ENCODE measurements at places on chromosomes 1 and 21.

DNA sequence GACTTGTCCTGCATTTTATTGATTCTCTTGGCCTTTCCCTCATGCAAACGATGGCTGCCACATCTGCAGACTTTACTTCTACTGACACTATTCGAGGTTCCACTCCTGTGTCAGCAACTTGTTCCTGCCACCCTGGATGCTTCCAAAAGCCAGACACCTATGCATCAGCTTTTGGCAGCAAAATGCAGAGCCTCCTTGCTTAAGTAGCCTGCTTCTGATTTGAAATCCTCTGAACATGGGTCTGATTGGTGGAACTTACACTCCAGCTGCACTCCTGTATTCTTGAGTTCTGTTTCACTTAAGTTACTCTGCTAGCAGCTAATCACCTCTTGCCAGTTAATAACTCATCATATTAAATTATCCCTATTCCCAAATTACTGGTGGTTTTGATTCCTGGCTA lies 152.1 kb upstream of the FMN2 start:
- DNase-seq, result no peak

- DNase-seq, result no peak
Observed at GRCh38 chr1:35506960-35507912, 50.0 kb downstream of the KIAA0319L start.

DNA sequence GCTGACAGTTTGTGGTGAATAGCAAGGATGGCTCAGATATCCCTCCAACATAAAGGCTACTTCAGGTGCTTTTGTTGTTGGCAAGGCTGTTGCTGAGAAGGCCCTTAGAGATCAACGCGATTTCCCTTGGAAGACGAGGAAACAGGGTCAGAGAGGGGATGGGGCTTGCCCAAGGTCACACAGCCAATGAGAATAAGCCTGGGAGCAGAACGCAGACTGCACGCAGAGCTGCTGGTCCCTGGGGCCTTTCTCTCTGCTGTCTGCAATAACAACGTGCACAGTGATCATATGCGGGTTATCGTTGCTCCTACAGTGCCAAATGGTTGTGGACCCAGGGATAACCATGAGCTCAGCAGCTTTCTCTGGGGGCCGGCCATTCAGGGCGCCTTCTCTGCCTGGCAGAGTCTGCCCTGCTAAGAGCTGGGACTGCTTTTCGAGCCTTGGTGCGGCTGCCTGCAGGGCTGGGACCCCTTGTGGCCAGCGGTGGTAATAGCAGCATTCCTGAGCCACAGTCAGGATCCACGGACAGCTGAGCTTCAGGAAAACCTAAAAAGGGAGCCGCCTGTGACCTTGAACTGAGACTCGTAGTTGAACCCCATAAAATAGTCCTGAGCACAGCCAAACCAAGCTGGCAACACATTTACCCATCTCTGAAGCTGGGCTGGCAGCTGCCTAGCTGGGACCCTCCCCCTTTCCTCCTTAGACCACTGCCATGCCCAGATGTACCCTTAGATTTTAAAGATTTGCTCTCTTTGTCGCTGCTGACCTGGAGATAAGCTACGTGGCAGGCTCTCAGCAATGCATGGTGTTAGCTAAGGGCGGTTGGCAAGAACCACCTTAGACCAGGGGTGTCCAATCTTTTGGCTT lies 39.8 kb downstream of the HTR6 start:
- DNase-seq, result peak; percentile 6

- no peak for DNase-seq
Observed at GRCh38 chr1:242225767-242226573, 227.1 kb upstream of the MAP1LC3C start.

DNA sequence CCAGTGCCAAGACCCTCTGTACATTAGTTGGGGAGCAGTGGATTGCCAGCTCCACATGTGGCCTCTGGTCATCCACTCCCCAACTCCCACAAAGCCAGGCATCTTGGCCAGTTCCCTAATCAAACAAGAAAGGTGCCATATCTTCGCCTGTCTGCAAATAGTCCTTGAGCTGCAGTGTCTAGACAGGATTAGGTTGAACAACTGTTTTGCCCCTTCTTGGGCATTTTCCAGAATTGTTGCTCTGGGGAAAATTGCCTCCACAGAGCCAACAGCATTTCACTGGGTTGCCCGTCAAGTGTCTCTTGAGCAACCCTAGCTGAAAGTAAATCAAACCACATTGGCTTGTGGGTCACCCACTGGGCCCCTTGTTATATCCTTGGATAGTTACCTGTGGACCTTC lies 109.3 kb downstream of the GDAP2 start:
- DNase-seq, result no peak

DNA sequence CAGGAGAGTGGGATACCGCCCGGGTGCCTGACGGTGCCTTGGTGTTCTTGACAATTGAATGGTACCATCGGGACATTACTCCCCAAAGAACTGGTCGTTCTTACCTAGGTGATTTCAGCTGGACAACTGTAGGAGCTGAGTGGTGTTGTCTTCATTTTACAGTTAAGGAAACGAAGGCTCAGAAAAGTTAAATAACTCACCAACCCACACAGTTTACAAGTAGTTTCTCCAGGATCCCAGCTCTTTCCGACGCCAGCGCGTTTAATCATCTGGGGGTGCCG lies 1.6 kb downstream of the PIK3CD start:
- no peak for DNase-seq

DNA sequence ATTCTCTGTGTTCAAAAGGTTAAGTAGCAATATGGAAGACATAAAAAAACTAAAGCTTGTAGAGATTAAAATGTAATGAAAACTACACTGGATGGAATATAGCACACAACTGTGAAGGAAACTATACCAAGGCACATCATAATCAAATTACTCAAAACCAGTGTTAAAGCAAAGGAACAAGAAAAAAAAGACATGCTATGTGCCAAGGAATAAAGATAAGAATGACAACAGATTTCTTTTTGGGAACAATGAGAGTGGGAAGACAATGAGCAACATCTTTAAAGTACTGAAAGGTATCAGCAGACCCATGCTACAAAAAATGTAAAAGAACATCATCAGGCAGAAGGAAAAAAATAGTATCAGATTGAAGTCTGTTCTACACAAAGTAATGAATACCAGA lies 157.8 kb downstream of the VPS13D start:
- DNase-seq, result no peak

DNA sequence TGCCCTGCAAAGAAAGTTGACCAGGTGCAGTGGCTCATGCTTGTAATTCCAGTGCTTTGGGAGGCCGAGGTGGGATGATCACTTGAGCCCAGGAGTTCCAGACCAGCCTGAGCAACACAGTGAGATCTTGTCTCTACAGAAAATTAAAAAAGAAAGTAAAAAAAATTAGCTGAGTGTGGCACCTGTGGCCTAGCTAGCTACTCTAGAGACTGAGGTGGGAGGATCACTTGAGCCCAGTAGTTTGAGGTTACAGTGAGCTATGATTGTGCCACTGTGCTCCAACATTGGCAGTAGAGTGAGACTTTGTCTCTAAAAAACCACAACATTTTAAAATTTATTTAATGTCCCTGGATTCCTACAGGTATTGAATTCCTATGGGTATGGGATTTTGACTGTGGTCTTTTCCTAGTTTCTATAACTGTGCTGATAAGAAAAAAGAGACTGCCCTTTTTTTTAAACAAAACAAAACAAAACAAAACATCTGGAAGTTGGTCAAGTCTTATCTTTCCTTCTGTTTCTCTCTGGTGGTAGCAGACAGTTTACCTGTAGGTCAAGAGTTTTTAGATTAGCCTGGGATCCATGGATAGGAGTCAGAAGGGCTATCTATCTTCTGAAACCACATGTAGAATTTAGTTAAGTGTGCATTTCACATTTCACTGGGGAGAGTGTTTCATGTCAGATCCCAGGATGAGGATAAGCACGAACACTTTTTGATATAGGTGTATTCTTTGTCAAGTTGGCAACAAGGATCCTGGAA lies 18.8 kb downstream of the UCK2 start:
- no peak for DNase-seq

Measured in CD14-positive monocyte (primary cell).